Urothelium cell line (cell line): ENCODE measurements at places on chromosomes 3 and 15.

DNA sequence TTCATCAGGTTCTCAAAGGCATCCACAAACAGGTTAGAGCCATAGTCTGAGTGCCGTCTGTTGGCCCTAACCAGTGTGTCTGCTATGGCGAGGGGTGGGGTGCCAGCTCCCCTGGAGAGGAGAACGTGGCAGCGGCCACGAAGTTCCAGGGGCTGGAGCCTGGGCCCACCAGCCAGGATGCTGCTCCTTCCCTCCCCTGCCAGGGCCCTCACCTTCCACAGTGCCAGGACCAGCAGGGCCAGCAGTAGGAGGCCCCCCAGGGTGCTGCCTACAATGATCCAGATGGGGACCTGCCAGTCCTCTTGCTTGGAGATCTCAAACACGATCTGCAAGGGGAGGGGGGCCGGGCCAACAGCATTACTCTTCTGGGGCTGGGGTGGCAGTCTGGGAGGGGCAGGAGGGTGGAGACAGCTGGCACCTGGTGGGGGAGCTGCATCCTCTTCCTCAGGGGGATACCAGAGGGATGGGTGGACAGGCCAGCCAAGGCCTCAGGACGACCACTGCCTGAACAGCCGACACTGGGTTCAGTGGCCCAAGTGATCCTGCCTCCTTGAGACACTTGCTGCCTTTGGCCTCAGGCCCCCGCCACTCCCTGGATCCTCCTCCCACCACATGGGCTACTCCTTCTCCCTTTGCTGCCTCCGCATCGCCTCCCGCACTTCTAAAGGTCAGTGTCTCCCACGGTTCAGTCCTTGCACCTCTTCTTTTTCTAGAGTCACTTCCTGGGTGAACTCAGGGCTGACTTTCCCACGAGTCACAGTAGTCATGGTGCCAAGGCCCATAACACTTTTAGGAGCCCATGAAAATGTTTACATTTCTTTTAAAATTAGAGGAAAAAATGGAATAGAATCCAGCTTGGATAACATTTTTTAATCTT is 26.3 kb downstream of the FEM1B start:
- no peak for DNase-seq

- DNase-seq: no peak
These were observed 280.8 kb downstream of the SHQ1 start for GRCh38 chr3:72567474-72567873.

DNA sequence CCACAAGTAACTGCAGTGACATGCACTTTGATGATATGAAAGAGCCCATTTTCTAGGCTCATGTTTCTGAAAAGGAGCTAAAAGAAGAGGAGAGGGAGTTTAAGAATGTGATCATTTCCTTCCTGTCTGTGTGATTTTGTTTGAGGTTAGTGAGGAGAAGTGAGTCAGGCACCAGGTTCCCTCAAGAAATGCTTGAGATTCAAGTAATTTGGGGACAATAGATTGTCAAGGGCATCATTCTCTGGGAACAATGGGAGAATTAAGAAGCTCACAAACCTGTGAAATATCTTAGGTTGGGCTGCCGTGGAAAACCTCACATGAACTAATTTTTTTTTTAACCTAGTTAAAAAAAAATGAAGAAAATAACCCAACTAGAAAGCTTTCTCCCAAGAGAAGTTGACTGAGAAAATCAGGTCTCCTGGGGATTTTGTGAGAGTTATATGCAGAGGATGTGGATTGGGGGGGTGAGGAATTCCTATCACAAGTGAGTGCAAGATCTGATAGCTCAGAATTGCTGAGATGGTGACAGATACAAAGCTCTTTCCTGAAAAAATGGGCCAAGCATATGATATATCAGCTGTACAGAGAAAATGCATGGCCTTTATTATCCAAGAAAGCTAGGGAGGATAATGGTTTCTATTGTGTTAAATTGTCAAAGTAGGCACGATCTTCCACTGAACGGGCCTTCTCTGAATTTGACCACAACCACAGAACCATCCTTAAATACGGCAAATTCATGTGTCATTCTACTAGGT is 203.3 kb downstream of the FEZF2 start:
- DNase-seq: peak; percentile 29

GRCh38 chr3:36697229-36698001 is 66.9 kb downstream of the DCLK3 start:
- DNase-seq: no peak

DNA sequence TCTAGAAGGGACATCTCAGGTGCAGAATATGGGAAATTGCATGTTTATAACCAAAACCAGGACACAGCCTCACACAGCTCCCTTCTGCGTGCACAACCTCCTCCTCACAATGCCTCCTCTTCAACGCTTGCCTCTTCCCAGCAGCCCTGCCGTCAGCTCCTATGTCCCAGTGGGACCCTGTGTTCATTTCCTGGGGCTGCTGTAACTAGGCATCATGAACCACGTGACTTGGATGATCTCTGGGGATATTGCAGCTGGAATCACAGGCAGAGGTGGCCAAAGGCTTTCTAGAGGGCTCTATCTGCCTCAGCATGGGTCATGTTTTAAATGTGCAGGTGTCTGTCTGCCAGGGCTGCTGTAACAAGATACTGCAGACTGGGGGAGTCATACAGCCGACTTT is 375.3 kb downstream of the OCA2 start:
- no peak for DNase-seq

GRCh38 chr15:43524254-43524845 is 6.9 kb downstream of the MAP1A start:
- DNase-seq: no peak

DNA sequence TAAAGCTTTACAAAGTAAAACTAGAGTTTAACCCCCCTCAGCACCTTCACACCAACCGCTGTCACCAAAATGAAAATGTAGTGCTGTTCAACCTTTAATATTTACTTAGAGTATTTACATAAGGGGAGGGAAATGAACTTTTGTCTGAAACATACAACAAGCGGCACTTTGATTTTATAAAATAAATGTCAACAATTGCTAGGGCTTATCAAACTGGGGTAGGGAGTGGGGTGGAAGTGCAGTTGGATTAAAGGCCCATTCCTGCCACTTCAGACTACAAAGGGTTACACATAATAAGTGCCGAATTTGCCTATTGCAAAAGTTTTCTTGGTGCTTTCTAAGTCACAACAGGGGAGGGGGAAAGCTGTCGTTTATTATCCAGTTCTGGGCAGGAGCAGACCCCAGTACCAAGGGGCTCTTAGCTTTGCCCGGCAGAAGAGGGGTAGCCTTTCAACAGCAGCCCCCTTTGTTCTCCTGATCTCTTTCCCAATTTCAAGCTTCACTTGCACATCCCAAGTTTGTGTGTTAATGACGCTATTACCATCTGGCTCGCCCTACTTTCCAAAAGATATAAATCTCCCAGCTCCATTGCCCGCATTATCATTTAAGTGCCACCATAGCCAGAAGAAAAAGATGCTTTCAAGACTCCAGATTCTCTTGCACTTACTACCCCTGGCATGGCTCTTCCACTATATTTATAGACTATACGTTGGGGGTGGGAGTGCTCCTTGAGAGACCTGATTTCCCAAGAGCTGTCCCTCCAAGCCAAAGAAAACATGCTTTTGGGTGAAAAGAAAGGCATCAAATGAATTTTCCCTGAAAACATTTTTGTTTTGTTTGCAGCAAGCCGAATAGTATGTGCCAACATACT is 17.0 kb downstream of the SOX2 start:
- no peak for DNase-seq

GRCh38 chr3:108406661-108407206 is 103.7 kb downstream of the MYH15 start:
- DNase-seq: peak; percentile 61

GRCh38 chr3:66139415-66139814 is 81.4 kb upstream of the SLC25A26 start:
- DNase-seq: no peak

GRCh38 chr3:79204351-79204750 is 563.4 kb downstream of the ROBO1 start:
- no peak for DNase-seq

DNA sequence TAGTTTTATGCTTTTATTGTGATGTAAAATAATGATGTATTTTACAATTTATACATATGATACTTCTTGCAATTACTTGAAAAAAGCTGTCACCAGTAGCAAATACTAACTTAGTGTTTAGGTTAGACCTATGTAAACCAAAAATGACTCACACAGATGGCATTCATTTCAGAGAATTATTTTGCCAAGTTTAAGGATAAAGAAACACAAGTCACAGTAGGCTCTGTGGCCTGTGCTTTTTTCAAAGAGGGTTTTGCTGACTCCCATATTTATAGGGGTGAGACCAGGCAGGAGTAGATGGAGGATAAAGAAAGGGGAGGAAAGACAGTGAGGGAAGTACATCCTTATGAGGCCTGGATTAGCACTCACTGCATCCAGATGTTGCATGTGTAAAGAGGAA is 356.6 kb upstream of the NPAP1 start:
- no peak for DNase-seq

GRCh38 chr15:88465633-88466224 is 1.5 kb downstream of the MRPL46 start:
- DNase-seq: no peak

GRCh38 chr3:40310705-40311104 is 1.2 kb downstream of the EIF1B start:
- no peak for DNase-seq

DNA sequence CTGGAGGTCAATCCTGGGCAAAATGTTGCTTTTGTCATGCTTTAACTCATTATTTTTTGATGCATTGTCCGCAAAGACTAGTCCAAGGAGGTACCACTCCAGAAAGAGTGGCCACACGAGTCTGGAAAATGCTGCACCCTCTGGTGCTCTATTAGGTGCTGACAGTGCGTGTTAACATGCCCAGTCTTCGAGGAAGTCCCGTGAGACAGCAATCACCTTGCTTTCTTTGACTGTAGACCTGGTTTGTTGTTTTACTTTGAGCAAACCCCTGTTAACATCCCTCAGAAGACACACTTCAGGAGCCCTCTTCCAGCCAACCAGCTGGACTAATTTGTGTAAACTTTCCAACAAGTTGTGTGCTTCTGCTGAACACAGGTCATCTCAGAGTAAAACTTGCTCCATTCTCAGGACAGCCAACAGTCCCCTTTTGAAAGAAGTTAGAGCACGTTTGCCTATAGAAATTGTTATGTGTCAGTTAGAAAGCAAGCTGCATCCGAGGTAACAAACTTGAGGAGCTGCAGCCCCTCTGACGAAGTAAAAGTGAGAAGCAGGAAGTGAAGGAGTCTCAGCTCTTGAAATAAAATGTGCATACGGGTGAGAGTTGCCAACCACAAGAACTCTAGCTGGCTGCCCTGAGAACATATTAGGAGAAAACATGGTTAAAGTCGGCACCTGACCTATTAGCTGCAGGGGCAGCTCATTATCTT is 205.0 kb downstream of the LPP start:
- DNase-seq: no peak

- no peak for DNase-seq
These were observed 20.0 kb upstream of the TRANK1 start for GRCh38 chr3:36964817-36965216.

DNA sequence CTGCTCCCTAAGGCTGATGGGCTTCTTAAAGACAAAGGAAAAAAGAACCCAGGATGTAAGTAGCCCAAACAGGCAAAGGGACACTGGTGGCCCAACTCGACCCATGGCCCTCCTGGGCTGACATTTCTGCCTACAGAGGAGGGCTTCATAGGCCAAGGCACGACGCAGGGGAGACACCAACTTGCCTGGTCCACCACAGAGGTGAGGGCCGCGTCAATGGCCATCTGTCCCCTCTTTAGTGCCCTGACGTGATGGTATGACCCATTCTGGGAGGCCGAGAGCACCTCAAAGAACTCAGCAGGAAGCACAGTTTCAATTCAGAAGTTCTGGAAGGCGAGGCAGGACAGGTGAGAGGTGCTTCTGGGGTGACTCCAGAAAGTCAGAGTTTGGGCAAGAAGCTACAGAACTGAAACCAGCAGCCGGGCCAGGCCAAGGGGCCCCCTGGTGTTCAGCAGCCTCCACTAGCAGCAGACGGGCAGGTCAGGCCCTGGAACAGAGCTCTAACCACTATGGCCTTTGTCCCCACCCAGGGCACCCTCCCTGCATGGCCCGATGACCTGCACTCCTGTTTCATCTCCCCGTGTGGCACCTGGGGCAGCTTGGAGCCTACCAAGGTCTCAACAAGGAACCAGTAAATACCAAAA is 45.1 kb downstream of the HMCES start:
- no peak for DNase-seq

GRCh38 chr3:69389520-69390248 is 3.8 kb upstream of the FRMD4B start:
- DNase-seq: no peak

- no peak for DNase-seq
These were observed 7.4 kb downstream of the GOLM2 start for GRCh38 chr15:44295750-44296431.
